Frontal cortex (tissue), 4 donors: ENCODE measurements at places on chromosomes 11 and 22.
A peak's percentile ranks its signal among the peaks of the same experiment; 100 is the strongest.

- DNase-seq: peak; percentile 31
These were observed 841 bp upstream of the EIF4G2 start for GRCh38 chr11:10809373-10810160.

GRCh38 chr11:123672568-123672967 is 18.1 kb upstream of the SCN3B start:
- DNase-seq: no peak

DNA sequence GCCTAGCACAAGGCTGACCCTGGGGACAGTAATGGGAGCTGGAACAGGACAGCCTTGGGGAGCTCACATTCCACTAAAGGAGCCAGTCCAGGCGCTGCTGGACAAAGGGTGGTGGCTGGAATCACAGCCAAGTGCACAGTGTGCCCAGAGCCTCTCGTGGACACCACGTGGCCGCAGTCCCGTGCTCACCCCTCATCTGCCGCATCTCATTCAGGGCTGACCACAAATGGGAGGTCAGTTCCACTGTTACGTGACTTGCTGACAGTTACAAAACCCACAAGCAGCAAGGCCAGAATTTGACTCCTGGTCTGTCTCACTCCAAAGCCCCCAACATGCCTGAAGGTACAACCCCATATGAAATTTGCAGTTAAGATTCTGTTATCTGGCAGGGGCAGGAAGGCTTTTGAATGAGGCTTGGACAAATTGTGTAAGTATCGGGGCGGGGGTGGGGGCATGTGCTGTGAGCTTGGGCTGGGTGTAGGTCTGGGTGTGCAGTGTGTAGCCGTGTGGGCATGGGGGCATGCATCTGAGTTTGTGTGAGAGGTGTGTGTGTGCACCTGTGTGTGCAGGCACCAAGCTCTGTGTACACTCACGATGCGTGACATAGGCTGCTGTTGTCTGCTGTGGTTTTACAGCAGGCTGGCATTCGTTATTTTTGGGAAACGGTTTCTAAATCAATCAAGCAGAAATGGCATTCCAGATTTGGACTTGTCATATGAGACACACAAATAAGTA is 301.7 kb downstream of the BRD1 start:
- no peak for DNase-seq

- no peak for DNase-seq
These were observed 12.7 kb upstream of the PVALB start for GRCh38 chr22:36829370-36830002.

DNA sequence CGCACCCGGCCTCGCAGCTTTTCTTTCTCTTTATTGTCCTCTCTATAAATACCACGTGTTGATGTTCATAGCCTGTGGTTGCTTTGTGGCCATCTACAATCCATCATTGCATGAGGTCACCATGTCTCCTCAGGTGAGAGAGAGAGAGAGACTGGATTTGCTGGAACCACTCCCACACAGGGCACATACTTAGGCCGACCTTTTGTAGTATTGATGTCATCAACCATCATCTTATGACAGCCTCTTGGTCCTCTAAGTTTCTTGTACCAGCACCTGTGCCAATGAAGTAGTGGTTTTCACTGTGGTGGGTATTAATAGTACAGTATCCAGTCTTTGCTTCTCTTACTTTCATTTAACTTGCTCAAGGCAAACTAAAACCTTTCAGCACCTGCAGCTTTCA is 22.8 kb upstream of the P2RY6 start:
- DNase-seq: no peak

DNA sequence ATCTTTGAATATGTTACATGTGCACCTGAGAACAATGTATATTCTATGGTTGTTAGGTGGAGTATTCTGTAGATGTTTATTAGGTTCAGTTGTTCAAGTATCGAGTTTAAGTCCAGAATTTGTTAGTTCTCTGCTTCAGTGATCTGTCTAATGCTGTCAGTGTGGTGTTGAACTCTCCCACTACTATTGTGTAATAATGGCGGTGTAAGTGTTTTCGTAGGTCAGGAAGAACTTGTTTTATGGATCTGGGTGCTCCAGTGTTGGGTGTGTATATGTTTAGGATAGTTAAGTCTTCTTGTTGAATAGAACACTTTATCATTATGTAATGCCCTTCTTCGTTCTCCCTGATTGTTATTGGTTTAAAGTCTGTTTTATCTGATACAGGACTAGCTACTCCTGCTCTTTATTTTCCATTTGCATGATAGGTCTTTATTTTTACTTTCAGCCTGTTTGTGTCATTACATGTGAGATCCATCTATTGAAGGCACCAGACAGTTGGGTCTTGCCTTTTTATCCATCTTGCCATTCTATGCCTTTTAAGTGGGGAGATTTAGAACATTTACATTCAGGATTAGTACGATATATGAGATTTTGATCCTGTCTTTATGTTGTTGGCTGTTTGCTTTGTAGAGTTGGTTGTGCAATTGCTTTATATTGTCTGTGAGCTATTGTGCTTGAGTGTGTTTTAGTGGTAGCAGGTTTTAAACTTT is 121.6 kb downstream of the DDX10 start:
- no peak for DNase-seq

DNA sequence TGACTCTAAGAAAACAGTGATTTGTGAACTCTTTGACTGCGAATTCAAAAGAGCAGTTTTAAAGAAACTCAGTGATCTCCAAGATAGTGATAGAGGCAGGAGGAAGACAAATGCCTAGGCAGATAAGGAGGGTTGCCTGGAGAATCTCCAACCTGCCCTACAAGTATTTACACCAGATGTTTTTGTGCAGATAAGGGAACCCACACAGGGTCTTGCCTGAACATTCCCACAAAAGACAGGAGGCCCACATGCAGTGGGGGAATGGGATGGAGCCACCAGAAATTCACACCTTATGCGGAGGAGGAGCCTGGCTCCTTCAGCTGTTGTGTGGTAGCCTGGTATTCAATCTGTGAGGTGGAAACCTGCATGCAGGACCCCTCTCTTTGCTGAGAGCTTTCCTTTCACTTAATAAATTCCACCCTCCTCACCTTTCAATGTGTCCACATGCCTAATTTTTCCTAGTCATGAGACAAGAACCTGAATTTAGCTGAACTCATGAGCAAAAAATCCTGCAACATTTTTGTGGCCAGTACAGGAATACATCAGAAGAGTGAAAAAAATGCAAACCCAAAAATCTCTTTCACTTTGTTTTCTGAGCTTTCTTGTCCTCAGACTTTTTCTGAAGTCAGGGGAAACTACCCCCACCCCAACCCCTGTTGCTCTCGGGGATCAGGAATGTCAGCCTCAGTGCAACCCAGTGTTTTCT is 8.1 kb upstream of the GLYAT start:
- DNase-seq: no peak

DNA sequence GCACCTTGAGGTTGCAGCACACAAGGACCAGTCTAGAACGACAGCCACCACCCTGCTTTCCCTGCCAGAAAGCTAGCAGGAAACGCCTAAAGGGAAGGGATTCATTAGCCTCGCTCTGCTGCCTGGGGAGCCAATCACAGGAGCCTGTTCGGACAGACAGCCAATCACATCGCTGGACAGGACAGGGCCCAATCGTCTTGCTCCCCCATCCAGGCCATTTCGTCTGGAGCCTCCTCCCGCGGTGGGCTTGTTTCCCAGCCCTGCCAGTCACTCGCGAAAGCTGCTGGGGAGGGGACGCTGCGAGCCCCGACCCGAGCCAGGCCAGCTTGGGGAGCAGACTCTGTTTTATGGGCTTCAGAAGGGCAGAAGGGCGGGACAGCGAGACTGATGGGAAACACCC is 79.8 kb upstream of the NCAM1 start:
- DNase-seq: peak; percentile 76

- DNase-seq: no peak
These were observed 8.9 kb downstream of the DAGLA start for GRCh38 chr11:61689164-61689496.

DNA sequence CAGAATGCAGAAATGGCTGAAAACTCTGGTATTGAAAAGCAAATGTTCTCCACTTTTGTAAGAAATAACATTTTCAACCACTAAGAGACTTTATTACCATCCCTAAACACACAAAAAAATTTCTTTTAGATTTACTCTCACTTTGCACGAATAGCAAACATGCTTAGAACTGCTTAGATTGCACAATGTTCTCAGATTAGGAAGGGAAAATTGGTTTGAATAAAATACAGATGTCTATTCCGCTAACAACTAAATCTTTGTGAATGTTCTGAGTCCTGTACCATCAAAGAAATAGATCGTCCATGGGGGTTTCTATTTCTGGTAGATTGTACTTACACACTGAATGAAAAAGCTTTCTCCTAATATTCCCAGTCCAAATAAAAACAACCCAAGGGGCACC is 40.1 kb downstream of the BDNF start:
- DNase-seq: no peak

DNA sequence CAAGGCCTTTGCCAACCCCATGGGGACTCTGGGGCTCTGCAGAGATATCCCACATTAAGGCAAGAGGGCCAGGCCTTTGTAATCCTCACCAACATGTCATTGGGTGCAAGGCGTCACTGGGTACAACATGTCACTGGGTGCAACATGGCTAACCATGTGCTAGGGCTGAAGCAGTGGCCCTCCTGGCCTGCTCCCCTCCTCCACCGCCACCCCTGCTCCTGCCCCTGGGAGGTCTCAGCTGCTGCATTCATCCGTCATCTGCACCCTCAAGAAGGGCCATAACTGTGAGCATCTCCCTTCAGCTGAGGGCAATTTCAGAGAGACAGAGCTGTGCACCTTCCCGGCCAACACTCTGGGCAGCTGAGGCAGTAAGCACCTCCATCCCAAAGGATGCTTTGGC is 16.7 kb upstream of the OAF start:
- no peak for DNase-seq

DNA sequence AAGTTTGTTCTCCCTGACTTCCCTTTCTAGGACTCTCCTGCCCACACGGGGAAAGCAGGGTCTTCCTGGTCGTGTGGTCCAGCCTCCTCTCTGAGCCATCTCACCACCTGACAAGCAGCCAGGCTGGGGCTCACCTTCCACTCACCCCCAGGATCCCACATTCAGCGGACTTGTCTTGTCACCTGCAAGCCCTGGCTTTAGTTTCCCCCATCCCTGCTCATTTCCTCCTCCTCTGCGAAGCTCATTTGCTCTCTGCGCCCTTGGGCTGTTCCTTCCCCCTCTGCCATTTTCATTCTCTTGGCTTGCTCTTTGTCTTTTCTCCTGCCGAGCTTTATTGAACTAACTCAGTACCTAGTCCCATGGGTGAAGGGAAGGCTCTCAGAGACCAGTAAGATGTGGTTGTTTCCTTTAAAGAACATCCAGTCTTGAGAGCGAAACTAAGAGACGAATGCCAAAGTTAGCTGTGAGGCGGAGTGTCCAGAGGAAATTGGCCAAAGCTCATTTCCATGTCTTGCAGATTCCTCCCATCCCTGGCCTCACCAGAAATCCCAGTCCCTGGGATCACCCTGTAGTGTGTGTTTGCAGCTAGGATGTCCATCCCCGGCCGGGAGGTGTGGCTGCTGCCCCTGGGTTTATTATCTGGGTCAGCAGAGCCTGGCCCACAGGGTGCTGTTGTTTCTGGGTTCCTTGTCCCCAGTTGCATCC is 2.0 kb downstream of the ST14 start:
- no peak for DNase-seq

DNA sequence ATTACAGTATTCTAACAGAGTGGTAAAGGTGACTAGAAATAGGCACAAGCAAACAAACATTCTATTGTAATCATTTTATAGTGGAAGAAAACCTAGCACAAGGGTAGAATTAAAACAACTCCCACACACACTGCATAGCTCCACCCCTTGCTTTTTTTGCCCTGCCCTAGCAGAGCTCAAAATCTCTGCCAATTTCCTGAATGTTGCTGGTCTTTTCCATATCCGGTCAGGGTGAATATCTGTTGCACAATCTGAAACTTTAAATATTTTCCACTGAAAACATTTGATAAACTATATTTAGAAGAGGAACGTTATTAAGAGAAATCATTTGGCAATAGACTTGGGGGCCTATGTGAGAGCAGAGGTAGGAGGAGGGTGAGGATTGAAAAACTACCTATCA is 2.7 kb downstream of the SPA17 start:
- no peak for DNase-seq

- no peak for DNase-seq
These were observed 370.8 kb downstream of the CTTN start for GRCh38 chr11:70769106-70769505.

- no peak for DNase-seq
These were observed 108.9 kb downstream of the KIRREL3 start for GRCh38 chr11:126891556-126892217.

- DNase-seq: no peak
These were observed 123.4 kb downstream of the ETS1 start for GRCh38 chr11:128463979-128464378.

DNA sequence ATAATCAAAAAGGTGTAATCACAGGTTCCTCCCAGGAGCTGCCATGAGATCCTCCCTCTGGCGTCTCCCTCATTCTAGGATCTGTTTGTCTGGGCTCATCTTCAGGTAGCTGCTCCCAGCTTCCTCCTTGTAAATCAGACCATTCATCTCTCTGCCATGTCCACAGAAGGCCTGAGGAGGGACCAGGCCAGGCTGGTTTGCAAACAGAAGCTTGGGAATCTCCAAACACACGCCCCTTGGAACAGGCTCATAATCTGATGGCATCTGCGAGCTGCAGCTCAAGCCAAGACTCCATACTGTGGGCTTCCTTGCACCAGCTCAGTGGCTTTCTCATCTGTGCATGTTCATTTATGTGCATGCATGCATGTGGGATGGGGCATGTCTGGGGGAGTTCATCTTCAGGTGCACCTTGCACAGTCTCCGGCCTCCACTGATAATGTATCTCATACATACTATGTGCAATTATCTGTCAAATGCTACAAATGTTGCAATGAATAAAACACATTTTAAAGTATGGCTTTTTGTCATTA is 134.9 kb downstream of the NXPE2 start:
- no peak for DNase-seq

DNA sequence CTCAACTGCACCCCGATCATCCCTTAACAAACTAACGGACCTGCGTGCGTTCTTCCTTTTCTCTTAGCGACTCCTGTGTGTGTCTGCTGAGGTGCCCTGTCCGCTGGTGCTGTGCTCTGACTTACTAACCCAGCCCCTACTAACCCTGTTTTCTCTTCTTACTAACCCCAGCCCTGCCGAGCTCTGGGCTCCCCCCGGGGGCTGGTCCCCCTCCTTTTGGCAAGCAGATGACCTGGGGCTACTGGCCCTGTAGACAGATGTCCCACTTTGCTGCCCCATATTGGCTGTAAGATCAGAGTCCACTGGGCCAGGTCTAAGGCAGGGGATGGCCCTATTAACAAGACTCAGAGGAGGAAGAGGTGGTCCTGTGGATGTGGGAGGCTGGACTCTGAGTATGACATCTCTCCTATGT is 14.7 kb downstream of the MIAT start:
- no peak for DNase-seq
